ENCODE measurements at places on chromosomes 6 and 20.

GRCh38 chr6:21947731-21948386, 349.0 kb downstream of the PRL start:
- no peak for DNase-seq

GRCh38 chr6:97524811-97525210, 241.8 kb upstream of the MMS22L start:
- peak; percentile 24 for DNase-seq

GRCh38 chr20:23125625-23126191, 39.6 kb upstream of the CD93 start:
- peak; percentile 50 for DNase-seq

DNA sequence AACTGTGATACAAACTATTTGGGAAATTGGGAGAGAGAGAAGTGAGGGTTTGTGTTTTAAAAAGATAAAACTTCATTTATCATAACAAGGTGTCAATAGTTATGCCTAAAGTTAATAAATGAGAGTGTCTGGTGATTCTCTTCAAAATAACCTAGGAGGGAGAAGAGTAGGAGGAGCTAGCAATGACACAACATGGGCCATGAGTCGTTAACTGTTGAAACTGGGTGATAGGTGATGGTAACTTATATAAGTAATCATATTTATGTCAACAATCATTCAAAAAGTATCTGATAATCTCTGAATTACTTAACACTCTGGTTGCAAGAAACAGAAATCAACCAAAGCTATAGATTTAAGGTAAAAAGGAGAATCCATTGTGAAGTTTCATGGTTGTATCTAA, 46.8 kb upstream of the INSM1 start:
- DNase-seq: no peak

DNA sequence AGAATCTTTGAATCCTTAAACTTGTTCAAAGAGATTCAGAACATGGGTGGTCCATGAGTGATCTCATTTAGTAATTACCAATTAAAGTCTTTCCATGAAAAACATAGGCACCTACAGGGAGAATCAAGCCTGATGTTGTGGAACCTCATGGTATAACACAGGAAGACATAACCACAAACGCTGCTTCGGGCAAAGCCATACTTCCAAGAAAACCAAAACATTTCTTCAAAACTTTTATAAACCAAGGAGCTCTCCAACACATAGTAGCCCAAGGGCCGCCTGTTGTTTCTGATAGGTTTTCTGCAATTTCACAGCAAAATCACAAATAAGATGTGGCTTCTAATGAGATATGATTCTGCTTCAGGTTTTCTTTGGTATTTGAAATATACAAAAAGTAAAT, 2.5 kb downstream of the CHD6 start:
- DNase-seq: no peak

GRCh38 chr20:44478206-44478605, 2.5 kb downstream of the TTPAL start:
- DNase-seq: no peak

GRCh38 chr6:154619146-154619545, 108.7 kb upstream of the CNKSR3 start:
- DNase-seq: no peak

GRCh38 chr6:31978831-31979230, 3.0 kb upstream of the C4A start:
- no peak for DNase-seq

GRCh38 chr6:112488238-112488637, 141.1 kb downstream of the RFPL4B start:
- no peak for DNase-seq

- DNase-seq: no peak
These were observed 203.4 kb upstream of the SULF2 start for GRCh38 chr20:47988676-47989075.

GRCh38 chr6:160120087-160120486, 1.5 kb upstream of the SLC22A1 start:
- no peak for DNase-seq

All from substantia nigra (tissue), 51 donors.